ENCODE measurements at places on chromosomes 12 and 14.

DNA sequence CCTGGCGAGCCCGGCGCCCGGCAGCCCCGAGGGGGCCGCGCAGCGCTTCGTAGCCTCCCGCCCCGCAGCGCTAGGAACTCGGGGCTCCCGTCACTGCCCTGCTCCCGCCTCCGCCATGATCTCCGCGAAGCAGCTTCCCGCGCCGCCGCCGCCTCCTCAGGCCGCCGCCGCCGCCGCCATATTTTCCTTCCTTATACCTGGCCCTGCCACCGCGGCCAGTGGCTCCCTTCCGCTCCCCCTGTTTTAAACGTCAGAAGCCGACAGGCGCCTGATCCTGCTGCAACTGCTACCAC is 286 bp downstream of the PPP4R3A start:
- DNase-seq = no peak

- no peak for DNase-seq
Observed at GRCh38 chr14:33207467-33208017, 268.9 kb downstream of the NPAS3 start.

- DNase-seq = no peak
Observed at GRCh38 chr14:51908086-51908485, 47.7 kb downstream of the GNG2 start.

DNA sequence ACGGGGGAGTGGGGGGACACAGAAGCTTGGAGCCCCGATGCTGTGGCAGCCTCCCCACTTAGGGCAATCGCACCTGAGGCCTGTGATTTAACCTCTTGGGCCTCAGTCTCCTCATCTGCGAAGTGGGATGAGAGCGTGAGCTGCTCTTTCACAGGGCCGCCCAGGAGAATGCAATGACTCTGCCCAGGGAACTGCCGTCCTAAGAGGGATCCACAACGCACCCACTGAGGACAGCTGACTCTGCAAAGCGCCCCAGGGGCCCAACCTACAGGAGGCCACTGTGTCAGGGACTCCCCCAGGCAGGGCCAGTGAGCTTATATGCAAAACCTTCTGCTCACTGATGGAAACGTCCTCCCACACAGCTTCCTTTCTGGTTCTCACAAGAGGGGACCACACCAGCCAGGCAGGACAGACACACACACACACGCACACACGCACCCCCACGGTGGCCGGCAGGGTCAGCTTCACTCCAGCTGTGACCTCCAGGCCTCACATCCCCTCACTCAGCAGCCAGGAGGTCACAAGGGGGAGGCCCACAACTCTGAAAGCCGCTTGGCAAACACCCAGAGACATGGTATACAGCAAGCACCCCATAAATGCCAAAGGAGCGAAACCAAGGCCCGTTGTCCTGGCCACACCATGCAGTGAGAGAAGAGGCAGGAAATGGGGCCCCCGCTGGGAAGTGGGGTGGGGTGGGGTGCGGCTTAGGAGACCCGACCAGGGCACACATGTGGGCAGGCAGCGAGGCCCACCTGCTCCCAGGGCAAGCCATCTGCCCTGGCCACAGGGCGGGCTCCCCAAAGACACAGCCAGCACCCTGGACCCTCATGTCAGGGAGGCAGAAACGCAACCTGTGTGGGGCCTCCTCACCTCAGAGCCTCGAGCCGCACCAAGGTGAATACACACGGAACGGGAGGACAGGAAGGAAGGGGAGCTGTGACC is 73.3 kb downstream of the NCOR2 start:
- no peak for DNase-seq

DNA sequence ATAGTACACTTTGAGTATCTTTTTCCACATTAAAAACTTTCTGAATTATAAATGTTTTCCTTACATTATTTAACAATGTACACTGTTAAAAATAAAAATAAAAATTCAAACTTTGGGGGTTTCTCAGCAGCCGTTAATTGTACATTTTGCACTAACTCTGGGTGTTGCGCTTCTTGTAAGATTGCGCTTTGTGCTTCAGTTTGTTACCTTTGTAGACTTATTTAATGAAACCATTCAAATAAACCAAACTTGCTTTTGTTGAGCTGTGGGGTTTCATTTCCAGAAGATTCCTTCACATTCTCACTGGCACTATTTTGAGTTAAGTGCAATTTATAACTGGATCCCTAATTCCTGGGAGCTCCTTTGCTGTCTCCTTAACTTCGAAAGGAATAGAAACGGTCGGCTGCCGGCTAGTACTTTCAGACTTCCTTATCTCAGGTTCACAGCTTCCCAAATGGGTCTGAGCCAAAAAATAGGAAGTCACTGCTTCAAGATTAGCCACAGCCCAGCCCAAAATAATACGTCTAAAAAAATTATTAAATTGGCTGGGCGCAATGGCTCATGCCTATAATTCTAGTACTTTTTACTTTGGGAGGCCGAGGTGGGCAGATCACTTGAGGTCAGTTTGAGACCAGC is 38.2 kb downstream of the RAD52 start:
- no peak for DNase-seq

- no peak for DNase-seq
Observed at GRCh38 chr12:13128291-13128965, 25.0 kb upstream of the GSG1 start.

GRCh38 chr14:86402545-86402944 is 872.6 kb downstream of the FLRT2 start:
- DNase-seq = no peak

GRCh38 chr12:115864396-115864795 is 413.1 kb downstream of the MED13L start:
- no peak for DNase-seq

- DNase-seq = no peak
Observed at GRCh38 chr12:58443273-58443980, 476.9 kb downstream of the LRIG3 start.

GRCh38 chr14:74531006-74531405 is 37.4 kb downstream of the ISCA2 start:
- no peak for DNase-seq

DNA sequence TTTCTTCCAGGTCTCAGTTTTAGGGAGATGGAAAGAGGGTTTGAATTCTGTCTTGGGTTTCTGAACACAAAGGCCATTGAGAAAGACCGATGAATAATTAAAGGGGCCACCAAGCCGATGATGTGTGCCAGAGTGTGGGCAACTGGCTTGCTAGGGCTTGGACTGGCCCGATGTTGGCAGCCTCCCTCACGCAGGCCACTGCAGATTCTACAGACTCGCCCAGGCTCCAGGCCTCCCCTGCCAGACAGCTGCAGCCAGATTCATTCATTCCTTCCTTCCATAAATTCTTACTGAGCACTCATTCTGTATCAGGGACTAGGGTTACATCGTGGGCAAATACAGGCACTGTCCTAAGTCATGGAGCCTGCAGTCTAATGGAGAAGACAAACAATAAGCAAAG is 34.9 kb downstream of the ACTN1 start:
- no peak for DNase-seq

GRCh38 chr12:12880537-12880936 is 10.8 kb upstream of the GPRC5A start:
- no peak for DNase-seq

- no peak for DNase-seq
Observed at GRCh38 chr14:95257521-95257920, 62.2 kb downstream of the CLMN start.

- DNase-seq = no peak
Observed at GRCh38 chr12:122067966-122068365, 10.6 kb upstream of the MLXIP start.

GRCh38 chr12:117576053-117576452 is 214.6 kb upstream of the NOS1 start:
- no peak for DNase-seq

GRCh38 chr12:111685322-111685810 is 390 bp downstream of the BRAP start:
- no peak for DNase-seq

DNA sequence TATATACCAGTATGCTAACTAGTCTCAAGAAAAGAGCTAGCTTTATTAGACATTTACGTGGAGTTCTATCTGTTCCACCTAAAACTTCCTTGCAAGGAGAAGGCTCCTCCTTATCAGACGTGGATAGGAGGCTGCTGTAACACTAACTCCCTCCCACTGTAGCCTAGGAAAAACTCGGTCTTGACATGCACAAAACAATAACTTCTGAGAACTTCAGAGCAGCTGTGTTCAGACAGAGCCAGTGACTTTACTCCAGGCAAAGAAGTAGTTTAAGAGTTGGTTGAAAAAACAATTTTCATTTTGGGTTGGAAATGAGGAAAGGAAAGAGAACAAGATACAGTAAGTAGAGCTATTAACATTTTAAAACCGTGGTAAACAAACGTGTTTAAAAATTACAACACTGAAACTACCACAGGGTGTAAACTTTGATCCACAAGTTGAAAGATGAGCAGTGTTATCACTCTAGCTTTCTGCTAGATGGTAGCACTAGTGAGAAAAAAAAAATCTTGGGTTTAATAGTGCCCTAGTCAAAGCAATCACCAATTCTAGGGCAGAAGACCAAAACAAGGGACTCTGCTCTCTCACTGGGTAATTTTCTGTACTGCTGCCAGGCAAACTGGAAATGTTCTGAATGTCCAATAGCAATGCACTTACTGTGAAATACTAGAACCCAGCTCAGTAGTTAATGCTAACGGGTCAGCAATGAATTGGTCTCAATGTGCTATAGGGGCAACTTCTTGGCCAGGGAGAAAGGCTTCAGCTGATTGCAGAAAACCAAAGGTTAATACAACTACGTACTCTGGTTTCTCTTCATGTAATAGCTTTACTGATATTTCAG is 2.4 kb downstream of the ATF7 start:
- DNase-seq = no peak

- DNase-seq = no peak
Observed at GRCh38 chr14:21528381-21529348, 2.5 kb upstream of the SALL2 start.

GRCh38 chr12:94841177-94841576 is 162.3 kb downstream of the NDUFA12 start:
- DNase-seq = no peak

GRCh38 chr12:123917337-123917850 is 55.2 kb downstream of the CCDC92 start:
- no peak for DNase-seq

- no peak for DNase-seq
Observed at GRCh38 chr12:113713156-113713555, 241.5 kb upstream of the LHX5 start.

GRCh38 chr12:62516927-62517326 is 50.3 kb downstream of the MON2 start:
- DNase-seq = no peak

- DNase-seq = no peak
Observed at GRCh38 chr14:31180299-31181051, 27.1 kb downstream of the HECTD1 start.

DNA sequence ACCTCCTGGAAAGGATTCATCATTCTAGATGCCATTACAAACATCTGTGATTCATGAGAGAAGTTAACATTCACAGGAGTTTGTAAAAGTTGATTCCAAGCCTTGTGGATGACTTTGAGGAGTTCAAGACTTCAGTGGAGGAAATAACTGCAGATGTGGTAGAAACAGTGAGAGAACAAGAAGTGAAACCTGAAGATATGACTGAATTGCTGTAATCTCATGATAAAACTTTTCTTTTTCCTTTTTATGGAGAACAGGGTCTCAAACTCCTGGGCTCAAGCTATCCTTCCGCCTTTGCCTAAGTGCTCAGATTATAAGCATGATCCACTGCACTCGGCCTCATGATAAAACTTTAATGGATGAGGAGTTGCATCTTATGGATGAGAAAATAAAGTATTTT is 64.5 kb upstream of the GTF2A1 start:
- DNase-seq = no peak

DNA sequence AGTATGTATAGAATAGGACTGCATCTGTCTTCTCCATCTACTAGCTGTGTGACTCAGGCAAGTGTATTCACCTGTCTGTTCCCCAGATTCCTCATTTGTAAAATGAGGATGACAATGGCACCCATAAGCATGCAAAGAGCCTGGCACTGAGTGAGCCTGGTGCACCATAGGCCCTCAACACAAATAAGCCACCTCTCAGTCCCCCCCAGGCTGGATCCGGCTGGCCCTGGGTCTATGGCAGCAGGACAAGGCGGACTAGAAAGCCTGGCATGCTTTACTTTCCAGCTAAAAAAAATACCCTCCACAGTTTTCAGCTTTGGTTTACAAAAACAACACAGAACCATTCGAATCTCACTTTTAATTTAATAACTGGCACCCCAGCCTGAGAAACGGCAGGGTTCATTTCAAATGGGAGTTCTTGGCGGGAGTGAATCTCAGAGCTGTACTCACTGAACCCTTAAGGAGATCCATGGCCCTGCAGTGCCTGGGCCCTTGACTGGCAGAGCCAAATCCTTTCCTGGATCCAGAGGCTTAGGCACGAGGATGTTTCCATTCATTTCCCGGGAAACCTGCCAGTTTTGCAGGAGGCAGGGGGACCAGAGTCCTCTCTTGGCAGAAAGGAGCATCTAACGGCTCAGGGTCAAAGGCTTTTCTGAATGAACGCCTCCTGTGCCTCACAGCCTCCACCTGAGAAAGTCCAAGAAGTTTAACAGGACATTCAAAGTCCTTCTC is 17.7 kb downstream of the SYNE3 start:
- DNase-seq = no peak

- DNase-seq = no peak
Observed at GRCh38 chr12:108210001-108210400, 80.9 kb downstream of the WSCD2 start.

GRCh38 chr14:76073717-76074116 is 78.0 kb upstream of the GPATCH2L start:
- DNase-seq = no peak

DNA sequence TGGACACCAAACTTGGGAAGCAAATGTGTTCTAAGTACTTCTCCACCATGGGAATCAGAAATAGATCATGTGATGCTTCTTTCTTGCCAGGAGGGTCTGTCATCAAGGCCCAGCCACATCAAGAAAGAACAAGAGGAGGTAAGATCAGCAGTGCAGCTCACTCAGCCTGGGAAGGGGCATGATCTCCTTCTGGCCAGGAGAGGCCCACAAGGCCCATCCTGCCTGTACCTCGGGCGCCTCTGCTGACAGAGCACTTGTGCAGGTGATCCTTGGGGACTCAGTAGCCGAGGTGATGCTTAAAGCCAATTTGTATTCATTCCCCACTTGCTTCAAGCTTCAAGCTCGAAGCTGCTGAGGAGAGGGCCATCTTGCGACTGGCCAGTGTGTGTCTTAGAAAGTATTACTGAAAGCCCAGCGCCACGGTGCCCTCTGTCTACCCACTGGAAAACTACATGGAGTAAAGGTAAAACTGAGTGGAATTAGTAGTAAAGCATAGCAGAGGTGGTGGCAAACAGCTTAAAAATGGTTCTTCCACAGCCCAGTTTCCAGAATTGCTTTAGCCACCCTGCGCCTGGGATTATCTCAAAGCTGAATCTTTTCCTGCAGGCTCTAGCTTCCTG is 26.2 kb downstream of the RTRAF start:
- DNase-seq = no peak

- no peak for DNase-seq
Observed at GRCh38 chr12:48890657-48891418, 25.2 kb upstream of the RND1 start.

- no peak for DNase-seq
Observed at GRCh38 chr12:113022563-113023297, 33.8 kb upstream of the DTX1 start.

GRCh38 chr14:69054030-69054429 is 74.9 kb upstream of the ACTN1 start:
- DNase-seq = no peak
